NCI-H1694 (cell line): ENCODE measurements at places on chromosomes 7 and 10.

DNA sequence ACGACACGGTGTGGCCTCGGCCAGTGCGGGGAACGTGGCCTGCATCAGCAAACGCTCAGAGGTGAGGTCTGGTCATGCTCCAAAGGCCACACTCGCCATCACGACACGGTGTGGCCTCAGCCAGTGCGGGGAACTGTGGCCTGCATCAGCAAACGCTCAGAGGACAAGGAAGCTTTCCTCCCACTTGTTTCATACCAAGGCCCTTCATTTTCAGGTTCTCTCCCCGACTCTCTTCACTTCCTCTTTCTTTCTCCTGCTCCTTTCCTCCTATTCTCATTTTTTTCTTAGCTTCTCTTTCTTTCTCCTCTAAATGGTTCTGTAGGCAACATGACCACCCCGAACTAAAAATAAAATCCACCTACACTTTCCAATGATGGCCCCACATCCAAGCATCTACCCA is 384.4 kb upstream of the SHH start:
- DNase-seq: no peak

GRCh38 chr10:86899132-86899531 is 58.3 kb downstream of the MMRN2 start:
- no peak for DNase-seq

DNA sequence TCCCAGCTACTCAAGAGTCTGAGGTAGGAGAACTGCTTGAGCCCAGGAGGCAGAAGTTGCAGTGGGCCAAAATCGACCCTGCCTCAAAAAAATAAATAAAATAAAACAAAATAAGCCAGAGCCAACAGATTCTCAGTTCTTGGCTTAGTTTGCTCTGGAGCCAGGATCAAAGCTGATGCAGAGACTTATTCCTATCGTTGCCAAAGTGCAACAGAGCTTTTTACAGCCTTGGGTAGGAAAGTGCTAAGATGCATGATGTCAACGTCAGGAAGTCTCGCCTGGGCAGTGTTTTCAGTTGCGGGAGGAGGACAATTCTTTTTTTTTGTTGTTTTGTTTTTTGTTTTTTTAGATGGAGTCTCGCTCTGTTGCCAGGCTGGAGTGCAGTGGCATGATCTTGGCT is 43.8 kb upstream of the CYTH3 start:
- DNase-seq: no peak

DNA sequence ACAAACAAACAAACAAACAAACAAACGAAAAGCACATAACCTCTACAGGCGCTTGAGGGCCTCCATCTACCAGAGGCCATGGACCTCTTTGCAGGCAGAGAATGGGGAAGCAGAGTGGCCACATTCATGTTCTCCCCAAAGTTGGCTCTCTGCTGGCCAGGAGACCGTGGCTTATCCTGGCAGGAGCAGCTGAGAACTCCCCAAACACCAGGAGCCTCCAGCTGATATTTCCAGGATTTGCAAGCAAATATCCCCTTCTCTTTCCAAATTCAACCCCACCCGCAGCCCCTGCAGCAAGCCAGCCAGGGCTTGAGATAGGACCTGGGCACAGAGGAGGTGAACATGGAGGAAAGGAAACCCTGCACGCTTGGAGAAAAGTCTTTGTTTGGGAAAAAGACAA is 240.0 kb downstream of the SKAP2 start:
- DNase-seq: no peak

- DNase-seq: no peak
Measured at GRCh38 chr7:132388688-132389087, 187.6 kb downstream of the PLXNA4 start.

GRCh38 chr10:62348029-62348428 is 26.1 kb upstream of the ZNF365 start:
- DNase-seq: no peak

- DNase-seq: no peak
Measured at GRCh38 chr7:124702385-124702784, 63.2 kb downstream of the GPR37 start.

- DNase-seq: no peak
Measured at GRCh38 chr10:69757553-69758309, 44.0 kb upstream of the COL13A1 start.

DNA sequence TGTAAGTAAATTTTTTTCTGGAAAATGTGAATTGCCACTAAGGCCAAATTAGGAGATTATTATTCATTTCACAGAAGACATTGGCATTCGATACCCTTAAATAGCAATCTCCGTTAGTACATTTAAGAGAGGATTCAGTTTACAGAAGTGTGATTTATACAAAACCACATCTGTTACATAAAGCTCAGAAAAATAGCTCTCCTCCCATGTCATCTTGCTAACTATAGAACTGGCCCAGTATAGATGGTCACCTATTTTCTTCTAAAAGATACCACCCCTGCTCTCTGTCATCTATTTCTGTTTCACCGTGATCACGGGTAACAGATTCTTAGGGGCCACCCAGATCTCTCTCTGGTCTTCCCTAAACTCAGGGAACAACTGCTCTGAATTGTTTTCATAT is 119.1 kb downstream of the HIP1 start:
- DNase-seq: no peak

- no peak for DNase-seq
Measured at GRCh38 chr10:133378251-133379096, 588 bp upstream of the PAOX start.

DNA sequence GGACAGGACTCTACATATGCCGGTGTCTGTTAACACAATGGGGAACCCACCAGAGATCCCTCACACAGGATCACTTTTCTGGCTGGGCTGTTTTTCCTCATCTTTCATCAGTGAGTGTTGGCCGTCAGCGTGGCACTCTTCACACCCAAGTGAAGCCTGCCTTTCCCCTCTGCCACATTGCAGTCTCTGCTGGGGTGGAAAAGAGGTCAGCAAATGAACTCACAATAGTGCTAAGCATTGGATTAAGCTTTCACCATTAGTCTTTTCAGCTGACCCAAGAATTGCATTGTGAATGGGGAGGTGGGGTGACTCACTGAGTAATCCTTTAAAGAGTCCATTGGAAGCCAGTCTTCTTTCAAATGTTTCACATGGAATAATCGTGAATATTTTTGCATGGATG is 143.0 kb downstream of the KIAA1217 start:
- DNase-seq: no peak

DNA sequence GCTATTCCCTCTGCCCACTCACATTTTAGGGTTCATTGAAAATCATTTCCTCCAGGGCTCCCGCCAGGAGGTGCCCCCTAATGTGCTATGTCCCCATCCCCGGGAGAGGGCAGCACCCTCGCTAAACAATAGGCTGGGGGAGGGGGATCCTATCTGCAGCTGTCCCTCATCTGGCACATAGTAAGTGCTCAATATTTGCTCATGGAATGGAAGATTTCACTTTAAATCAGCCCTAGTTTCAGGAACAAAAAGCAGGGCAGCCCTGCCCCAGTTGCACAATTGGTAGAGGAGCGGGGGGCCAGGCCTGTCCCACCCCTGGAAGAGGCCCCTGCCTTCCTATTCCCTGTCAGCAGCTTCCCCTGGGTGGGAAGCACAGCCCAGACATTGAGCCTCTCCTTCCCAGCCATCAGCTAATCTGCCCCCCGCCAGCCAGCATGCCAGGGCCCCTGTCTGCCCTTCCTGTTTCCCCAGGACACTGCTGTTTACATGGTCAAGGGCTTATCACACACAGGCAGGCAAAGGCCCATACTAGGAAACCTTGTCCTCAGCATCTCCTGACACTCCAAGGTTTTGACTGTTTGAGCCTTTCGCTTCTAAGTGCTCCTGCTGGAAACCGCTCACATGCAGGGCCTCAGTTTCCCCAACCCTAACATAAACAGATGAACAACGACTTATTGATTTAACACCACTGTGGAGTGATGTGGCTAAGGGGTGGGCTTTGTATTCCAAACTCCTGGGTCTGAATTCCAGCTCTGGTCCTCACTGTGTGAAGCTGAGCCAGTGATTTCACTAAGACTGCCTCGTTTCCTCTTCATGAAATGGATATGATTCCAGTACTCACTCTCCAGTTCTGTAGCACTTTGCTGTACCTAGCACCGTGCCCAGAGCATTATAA is 130.7 kb upstream of the ZMIZ1 start:
- DNase-seq: no peak
